ENCODE measurements at places on chromosomes 3 and 15.

DNA sequence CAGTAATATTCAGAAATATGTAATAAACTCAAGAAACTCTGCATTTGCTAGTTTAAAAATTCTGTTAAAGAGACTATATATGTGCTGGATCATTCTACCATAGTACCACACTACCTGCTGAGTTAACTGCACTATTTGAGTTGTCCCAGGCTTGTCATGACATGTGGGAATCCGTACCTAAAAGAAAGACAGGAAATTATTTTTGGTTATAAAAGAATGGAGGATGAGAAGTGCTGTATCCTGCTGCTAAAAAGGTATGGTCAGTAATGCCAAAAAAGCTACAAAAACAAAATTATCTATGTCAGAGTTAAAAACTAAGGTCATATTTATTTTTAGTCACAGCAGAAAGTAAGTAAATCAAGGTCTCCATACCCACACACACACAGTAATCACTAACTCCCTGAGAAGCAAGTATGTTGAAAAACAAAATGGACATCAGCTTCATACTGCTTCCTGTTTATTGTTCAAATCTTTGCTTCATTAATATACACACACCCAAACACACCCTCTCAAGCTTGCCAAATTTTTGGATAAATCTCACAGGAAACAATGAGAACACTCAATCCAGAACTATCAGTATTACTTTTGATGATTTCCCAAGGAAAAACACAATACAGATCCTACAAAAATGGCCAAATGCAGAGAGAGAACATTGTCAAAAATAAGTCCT lies 33.7 kb downstream of the DENND6A start:
- DNase-seq, result no peak

GRCh38 chr15:71532994-71533393 lies 277.4 kb upstream of the NR2E3 start:
- DNase-seq, result peak; percentile 39

DNA sequence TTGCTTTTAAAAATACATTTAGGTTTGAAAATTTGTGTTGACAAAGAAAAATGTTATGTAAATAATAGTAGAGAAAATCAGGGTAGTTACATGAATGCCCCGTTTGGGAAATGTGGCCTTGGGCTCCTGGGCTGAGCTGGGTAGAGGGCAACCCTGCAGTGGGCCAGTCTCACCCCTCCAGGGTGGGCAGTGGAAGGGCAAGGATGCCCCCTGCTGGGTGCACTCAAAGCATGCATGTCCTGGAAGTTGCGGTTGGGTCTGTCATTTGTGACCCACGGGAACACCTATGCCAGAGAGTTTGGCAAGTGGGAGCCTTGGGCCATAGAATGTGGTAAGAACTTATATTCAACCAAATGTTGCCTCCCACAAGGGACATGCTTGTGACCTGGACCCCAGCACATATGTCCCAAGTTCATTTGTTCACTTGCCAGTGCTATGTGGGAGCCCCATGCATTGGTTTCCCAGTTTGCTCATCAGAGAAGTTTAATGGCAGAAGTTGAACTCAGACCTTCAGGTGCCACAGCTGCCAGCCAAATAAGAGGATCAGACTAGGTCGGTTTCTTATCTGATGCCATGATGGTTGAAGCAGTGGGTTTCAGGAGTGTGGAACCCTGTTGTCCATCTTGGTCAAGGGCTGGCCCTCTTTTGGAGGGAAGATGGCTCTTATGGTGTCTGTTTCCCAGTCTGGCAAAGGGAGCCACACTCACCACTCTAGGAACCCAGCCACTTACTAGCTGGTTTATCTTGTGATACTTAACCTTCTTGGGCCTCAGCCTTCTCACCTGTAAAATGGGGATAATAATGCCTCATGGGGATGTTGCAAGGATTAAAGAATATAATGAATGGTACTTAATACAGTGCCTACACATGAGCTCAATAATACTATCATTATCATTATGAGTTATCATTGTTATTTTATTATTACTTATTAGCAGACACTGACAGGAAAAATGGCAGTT lies 2.5 kb upstream of the PLCB2 start:
- peak; percentile 69 for DNase-seq

- peak; percentile 18 for DNase-seq
These were observed 86.4 kb downstream of the SYNPR start for GRCh38 chr3:63364495-63364894.

GRCh38 chr3:94405258-94406035 lies 342.6 kb downstream of the NSUN3 start:
- no peak for DNase-seq
